ENCODE measurements at places on chromosomes 5 and 9. TPM values are rescaled to one million over a fixed set of nuclear protein-coding genes. Genes with fewer than 3 reads are reported as not detected.

Gene STXBP1
- 19.9 TPM for total RNA-seq

Gene PIP5K1B
- total RNA-seq: under 0.01 TPM

Gene CCDC69
- 3.2 TPM for total RNA-seq

Gene GDF9
- total RNA-seq: not detected
